Stimulated activated CD4-positive, alpha-beta T cell treated with anti-CD3 and anti-CD28 coated beads, Interleukin-2, amount 100 ng/mL, for 4 hours (primary cell): ENCODE measurements at places on chromosomes 13 and 19.

DNA sequence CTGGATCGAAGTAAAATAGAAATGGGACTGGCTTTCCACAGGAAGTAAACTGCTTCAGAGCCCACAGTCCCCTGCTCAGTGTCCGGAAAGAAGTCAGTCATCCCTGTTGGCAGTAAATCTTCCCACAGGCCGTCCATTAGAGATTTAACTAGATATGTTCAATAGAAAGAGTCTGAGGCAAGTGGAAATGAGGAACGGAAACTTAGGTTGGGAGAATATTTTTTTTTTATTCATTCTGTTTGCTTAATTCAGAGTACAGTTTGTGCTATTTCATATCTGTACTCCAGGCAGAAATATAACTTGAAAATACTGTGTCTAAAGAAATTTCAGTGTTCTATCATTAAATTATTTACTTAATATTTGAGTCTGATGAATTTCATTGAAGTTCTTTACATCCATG lies 22.7 kb downstream of the SLC25A15 start:
- no peak for DNase-seq

DNA sequence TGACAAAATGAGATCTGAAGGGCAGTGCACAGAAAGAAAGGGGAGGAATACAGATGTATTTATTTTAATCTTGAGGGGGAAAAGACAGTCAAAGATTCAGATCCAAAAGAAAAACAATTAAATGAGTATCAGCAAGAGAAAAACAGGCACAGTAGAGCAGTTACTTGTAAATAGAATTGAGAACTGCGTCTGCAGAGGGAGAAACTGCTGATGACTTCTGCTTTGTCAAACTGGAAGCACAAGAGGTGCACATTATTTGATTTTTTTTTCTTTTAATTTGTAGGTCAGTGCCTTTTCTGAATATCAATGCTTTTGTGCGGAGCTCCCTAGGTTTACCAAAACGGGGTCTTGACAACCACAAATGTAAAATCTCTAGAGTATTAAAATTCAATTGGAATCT lies 37.3 kb downstream of the EFNB2 start:
- DNase-seq: no peak

DNA sequence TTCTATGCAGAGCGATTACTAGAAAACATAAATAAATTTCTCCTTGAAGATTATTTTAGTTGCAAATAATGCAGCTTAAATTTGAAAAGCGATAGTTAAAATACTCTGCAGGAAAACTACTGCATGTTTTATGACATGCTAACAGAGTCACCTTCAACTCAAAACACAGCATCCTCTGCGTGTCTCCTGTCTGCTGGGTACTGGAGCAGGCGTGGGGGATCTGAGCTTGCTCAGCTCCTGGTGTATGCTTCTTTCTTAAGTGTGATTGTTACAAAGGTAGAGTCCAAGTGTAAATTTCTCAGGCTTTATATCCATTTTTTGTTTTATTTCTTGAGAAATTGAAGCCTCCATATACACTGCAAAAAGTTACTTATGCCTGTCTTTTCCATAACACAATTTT lies 15.3 kb downstream of the SPATA13 start:
- no peak for DNase-seq

DNA sequence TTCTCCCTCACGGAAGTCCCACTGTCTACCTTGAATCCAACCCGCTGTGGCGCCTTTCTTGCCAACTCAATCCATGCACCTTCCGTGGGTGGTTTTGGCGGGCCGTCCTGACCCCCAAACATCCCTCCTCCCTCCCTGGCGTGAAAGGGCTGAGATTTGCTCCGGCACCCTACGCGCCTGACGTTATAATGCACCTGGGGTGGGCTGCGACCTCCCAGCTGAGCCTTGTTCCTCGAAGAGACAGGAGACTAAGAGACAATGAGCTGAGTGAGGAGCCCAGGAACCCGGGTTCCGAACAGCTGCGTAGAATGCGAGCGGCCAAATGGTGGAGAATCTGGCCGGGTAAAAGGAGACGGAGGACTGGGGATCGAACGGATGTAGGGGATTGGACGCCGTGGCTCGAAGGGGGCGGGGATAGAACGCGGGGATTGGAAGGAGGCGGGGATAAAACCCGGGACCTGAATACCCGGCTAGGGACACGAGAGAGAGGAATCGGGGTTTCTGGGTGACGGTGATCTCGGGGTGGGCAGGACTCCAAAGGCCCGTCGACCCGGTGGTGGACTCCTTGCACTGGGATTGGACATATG lies at the start of gene CPT1C:
Gene CPT1C (plus strand): TSS at position 461 of the 587 bp plus-strand sequence. CDS start 1,137 bp downstream, outside the sequence.
- DNase-seq: peak; percentile 44

DNA sequence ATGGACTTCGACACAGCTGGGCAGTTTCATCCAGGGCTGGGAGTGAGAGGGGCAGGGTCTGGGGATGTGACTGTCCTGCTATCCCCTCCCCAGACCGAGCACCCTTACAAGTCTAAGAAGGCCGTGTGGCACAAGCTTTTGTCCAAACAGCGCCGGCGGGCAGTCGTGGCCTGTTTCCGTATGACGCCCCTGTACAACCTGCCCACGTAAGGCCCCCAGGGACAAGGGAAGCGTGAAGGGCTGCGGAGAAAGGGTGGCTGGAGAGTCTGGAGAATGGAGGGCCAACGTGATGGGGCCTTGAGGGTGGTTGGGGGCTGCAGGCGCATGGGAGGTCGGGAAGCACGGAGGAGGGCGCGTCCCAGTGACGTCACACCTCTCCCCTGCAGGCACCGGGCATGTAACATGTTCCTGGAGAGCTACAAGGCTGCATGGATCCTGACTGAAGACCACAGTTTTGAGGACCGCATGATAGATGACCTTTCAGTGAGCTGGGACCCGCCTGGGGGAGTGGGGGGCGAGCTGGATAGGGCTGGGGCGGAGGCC lies 89.5 kb downstream of the MAP4K1 start:
- DNase-seq: no peak

GRCh38 chr13:110556224-110556606 lies 5.3 kb downstream of the RAB20 start:
- DNase-seq: no peak

- no peak for DNase-seq
Measured at GRCh38 chr13:28557725-28558520, 63.0 kb upstream of the FLT1 start.

GRCh38 chr13:80923907-80924306 lies 583.0 kb upstream of the SPRY2 start:
- DNase-seq: no peak

- no peak for DNase-seq
Measured at GRCh38 chr13:91762957-91763356, 364.5 kb downstream of the GPC5 start.

DNA sequence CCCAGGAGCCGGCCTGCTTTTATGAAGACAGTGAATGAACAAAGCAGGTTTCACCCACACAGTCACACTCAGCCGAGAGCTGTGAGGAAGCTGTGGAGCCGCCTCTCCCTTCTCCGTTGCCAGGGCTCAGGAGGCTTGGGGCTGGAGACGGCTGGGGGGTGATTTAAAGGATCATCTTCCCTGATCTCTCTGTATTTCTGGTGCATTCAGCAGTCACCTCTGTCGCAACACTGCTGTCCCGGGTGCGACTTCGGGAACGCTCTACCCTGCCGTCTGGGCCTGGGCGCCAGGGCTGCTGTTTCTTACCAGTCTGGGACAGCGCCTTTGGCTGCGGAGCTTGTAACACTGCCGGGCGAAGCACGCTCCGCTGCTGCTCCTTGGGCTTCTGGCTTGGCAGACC lies 18.1 kb downstream of the CAPS start:
- no peak for DNase-seq

DNA sequence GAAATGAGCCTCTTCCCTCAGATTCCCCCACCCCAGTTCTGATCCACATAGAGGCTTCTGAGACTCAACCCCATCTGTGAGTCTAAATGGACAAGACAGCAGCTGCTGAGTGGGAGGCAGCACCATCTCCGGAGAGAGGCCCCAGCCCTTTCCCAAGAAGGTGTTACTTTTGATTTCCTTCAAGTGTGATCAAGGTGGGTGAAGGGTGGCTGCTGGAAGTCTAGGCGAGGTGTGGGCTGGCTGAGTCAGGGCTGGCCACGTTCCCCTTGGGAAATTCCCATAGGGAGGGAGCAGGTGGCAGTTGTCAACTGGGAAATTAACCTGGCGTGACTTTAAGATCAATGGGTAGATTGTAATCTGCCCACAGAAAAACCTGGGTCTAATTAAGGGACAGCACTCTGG lies 148.0 kb downstream of the FOXO1 start:
- peak; percentile 47 for DNase-seq

DNA sequence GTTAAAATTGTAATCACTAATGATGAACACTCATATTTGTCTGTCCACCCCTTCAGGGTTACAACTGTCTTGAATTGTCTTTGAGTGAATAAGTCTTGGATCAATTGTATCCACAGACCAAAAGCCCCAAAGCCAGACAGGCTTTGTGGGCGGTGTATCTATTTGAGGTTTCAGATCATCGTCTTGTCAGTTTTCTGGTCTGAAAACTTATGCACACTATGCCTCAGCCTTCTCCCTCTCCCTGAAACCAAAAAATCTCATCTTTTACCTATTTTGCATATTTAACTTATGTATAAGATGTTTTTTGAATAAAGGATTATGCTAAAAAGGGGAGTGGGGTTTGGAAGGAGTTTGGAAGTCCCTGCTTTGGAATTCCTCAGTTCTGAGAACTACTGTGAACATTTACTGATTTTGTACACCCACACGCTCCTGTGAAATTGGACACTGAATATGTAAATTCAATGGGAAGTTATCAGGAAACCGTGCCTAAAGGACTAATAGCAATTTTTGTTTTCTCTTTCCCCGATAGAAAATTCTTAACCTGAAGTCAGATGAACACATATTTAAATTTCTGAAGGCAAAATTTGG lies 52.1 kb downstream of the DPY19L3 start:
- DNase-seq: no peak

DNA sequence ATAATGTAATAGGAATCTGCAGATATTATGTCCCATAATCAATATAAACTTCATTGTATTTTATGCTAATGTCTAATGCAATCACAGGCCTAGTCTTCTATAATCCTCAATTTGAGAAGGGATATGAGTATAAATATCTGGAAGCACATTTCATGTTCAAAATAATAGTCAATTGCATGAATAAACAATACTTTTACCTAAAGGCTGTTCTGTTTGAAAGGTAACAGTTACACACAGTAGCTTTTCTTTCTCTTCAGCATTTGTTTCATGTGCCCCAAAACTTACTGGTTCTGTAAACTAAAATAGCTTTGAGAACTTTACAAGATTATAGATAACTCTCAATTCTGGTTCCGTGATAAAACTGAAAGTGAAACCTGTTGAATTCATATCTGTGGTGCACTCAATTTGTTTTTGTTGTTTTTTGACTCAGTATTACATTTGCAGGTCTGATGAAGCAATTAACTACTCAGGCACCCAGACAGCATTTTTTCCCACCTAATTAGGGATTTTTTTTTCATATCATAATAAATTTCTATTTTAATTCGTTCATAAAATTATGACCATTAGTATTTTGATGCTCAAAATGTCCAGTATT lies 1193.8 kb downstream of the SLITRK1 start:
- no peak for DNase-seq

DNA sequence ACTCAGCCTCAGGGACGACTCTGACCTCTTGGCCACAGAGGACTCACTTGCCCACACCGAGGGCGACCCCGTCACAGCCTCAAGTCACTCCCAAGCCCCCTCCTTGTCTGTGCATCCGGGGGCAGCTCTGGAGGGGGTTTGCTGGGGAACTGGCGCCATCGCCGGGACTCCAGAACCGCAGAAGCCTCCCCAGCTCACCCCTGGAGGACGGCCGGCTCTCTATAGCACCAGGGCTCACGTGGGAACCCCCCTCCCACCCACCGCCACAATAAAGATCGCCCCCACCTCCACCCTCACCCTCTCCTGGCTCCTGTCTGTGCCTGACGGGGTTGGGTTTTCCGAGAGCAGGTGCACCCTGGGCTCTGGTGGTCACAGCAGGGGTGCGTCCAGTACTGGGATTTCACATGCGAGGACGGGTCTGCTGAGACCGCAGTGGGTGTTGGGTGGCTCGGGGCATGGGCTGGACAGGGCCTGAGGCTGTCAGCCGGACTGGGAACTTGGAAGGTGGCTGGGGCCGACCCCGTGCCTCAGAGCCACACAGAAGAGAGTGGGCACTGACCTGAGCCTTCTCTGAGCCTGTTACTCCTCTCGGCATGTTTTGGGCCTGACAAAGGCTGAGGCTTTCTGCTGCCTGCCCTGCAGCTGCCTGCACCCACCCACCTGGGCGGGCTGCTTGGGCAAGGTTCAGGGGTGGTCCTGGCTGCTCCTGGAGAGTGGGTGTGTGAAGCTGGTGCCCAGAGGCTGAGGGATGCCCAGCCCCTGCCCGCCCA lies 6.3 kb upstream of the HCN2 start:
- no peak for DNase-seq

DNA sequence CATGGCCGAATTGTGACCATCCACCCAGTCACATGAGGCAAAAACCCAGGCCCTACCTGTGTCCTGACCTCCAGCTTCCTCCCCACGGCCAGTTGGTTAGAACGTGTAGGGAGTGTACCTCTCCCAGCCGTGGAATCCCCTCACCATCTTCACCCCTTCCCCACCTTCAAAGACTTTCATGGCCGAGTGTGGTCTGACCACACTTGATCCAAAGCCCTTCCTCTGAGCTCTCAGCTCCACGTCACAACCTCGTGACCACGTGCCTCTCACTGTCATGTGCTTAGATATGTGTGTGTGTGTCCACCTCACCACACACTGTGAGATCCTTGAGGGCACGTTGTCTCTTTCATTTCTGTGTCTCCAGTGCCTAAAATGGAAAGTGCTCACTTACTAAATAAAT lies 48.6 kb upstream of the UBE2L5 start:
- peak; percentile 19 for DNase-seq

DNA sequence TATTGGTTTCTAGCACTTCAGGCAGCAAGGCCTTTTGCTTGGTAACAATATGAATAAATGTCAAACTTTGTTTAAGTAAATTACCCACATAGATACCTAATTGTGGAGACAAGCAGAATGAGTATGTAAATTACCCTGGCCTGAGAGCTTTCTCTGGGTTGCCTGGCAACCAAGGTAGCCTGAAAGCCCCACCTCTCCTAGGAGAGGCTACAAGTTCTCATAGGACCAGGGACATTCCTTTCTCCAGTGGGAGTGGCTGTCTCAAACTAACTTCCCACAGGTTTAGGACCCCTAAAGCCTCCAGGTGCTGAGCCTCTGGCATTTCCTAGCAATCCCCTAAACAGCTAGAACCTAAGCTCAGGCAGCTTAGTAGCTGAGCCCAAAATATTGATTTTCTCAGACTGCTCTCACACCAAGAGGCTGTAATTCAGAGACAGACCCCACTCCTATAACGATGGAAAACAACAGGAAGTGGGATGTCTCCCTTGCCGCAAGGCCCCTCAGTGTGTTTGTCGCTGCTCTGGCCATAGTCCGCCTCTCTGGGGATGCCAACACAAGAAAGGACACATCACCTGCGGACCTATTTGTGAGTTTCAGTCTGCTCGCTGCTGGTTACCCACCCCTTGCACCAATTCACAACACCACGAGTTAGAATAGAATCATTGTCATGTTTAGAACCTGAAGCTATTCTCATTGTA lies 207.3 kb downstream of the DLEU7 start:
- no peak for DNase-seq

- no peak for DNase-seq
Measured at GRCh38 chr13:39401046-39401705, 201.8 kb downstream of the LHFPL6 start.
